ENCODE measurements at places on chromosomes 13 and 19.

DNA sequence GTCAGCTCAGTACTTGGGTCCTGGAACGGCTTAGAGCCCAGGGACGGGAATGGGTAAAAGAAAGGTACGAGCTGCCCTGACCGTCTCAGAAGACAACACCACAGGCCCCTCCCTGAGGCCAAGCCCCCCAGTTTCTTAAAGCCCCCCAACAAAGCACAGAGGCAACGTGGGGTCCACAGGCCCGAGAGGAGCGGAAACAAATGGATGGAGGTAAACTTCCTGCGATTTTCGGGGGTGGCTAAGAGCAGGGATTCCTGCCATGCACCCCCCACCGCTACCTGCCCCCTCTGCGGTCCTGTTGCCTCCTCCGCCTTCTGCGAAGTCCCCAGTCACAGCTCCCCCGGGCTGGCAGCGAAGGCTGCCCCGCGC is 48.2 kb downstream of the PTPRS start:
- DNase-seq, result no peak

DNA sequence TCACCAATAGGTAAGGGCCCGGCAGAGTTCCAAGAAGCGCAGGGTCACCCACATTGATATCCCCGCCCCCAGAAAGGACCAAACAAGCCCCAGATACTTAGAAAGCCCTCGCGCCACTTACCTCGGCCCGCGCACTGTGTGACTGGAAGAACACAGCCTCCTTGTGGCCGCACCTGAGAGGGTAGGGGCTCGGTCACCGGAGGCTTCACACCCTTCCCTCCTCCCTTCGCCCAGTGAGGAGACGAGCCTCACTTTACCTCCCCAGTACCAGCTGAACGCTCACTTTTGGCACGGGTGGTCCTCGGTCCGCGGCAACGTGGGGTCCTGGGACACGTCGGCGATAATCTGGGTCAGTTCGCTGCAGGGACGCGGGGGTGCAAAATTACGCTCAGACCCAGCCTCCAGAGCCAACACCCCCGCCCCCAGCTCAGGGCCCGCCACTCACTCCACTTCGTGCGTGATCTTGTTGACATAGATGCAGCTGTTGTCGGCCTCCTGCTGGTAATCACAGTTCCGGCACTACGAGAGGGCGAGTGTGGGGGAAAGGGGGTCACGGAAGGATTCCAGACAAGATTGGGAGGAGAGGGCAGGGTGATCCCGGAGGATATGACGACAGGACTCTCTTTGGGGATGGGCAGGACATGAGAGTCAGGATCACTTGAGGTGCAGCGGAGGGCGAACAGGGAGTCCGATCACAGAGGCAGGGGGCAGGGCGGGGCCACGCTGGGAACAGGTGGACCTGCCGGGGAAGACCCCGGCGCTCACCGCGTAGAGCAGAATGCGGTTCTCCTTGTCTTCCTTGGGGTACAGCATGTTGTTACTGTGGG is 568 bp downstream of the POLR2I start:
- no peak for DNase-seq

GRCh38 chr13:110627761-110628476 is 12.6 kb downstream of the NAXD start:
- DNase-seq, result no peak

DNA sequence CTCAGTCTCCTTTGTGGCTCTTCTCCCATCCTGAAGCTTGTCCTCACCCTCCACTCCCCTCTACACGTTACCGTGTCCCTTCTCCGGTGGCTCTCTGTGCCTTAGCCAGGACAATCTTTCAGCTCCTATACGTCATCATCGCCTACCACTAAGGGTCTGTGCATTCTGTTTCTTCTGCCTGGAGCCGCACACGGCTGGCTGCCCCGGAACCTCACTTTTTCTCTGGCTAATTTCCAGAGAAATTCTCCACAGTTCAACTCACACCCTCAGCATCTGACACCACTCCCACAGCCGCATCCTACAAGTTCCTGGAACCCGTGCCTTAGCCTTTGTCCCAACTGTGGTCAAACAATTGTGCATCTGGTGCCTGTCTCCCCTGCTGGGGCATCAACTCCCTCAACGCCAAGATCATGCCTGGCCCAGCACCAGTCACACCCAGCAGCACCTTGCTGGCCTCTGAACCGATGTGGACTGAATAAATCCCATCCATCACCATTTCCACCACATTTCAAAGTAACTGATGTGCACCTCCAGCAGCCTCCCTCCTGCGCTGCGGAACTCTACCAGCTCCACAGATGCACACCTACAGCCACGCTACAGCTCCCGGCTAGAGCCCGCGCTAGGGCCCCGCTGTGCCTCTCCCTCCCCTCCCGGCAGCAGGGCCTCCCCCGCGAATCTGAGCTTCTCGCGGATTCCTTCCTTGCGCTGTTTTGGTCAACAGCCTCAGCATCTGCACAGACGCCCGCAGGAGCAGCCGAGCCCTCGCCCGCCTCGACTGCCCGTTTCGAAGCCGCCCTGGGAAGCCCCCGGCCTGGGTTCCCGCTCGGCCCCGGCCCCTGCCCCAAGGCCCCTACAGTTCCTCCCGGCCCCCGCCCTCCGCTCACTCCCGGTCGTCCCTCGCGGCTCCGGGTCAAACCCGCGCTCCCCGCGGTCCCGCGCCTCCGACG is 689 bp downstream of the DCUN1D2 start:
- no peak for DNase-seq

DNA sequence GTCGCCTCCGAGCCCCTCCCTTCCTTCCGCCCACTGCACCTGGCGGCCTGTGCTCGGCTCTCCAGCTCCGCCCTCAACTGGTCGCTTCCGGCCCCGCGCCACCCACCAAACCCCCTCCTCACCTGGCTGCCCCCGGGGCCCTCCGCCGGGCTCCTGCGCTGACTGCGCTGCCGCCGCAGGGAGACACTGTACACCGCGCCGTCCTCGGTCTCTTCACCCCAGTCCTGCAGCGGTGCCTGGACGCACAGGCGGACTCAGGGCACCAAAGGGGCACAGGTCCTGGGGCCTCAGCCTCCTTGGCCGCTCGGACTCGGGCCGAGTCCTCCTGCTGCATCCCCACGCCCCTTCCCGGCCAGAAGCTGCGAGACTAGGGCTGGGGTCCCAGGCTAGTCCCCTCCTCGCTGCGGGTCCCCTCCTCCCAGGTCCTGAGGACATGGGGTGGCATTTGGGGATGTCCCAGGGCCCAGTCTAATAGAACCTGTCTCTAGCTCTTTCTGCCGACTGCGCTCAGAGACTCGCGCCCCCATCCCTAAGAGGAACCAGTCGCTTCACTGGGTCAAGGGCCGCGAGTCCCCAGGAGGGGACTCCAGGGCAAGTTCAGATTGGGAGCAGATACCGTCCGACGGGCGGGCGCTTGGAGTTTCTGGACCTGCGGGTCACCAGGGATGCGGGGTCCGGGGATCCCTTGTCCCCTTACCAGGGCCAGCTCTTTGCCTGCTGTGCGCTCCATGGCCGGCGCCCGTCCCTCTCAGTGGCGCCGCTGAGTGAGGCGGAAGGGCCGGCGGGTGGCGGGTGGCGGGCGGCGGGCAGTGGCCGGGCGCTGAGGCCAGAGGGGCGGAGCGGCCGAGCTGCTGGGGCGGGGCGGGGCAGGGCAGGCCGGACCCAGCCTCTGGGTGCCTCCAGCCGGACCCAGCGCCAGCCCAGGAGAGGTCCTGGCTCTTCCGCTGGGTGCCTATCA is at the start of gene RGL3:
Gene RGL3, minus strand, starts transcription at position 766 of the 958 bp plus-strand sequence. Its CDS starts 36 bp downstream, at position 730.
- no peak for DNase-seq

- peak; percentile 33 for DNase-seq
Observed at GRCh38 chr19:41872775-41873647, 4.1 kb upstream of the CD79A start.

DNA sequence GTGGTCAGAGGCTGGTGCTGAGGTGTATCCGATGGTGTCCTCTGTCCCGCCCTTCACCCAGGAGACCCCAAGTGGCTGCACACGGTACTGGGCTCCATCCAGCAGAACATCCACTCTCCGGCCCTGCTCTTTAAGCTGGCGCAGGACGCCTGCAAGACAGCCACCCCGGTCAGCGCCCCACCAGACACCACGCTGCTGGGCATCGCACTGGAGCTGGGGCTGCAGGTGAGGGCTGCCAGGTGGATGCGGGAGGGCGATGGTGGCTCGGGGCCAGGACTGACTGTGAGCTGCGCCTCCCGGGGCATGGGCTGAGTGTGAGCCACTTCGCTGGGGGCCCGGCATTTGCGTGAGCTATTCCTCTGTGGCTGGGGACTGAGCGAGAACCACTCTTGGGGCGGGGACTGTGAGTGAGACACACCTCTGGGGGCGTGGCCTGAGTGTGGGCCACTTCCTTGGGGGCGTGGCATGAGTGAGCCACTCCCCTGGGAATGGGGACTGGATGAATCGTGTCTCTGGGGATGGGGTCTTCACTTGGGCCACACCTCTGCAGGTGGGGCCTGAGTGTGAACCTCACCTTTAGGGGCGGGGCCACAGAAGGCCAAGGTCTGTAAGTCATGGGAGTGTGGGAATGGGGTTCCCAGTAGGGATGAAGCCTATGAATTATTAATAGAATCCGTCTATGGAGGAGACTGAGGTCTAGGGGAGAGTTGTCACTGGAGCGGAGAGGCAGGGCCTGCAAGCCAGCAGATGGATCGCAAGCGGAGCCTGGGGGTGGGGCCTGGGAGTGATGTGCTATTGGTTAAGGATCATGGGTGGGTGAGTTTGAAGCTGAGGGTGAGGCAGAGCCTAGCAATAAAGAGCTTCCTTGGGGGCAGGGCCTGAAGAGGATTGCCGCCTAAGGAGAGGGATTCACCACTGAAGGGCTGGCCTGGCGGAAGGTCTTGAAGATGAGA is 30.5 kb downstream of the ZSWIM4 start:
- DNase-seq, result no peak

DNA sequence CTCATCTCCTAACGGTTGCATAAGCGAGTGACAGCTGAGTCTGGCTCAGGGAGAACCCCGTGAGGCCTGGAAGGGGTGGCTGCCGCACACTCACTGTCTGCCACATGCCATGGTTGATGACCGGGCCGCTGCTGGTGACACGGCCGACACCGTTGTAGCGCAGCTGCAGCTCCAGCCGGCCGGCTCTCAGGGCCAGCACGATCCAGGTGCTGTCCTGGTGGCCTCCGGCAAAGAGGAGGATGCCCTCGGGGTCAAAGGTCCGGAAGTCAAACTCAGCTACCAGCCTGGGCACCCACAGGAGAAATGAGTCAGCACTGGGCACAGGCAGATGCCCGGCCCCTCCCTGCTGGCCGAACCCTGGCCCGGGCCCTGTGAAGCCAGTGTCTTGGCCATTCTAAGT is 31.7 kb downstream of the GAS6 start:
- no peak for DNase-seq

- DNase-seq, result no peak
Observed at GRCh38 chr19:58535857-58536256, 8.0 kb upstream of the TRIM28 start.

GRCh38 chr13:33571618-33572017 is 246.3 kb upstream of the RFC3 start:
- DNase-seq, result no peak

DNA sequence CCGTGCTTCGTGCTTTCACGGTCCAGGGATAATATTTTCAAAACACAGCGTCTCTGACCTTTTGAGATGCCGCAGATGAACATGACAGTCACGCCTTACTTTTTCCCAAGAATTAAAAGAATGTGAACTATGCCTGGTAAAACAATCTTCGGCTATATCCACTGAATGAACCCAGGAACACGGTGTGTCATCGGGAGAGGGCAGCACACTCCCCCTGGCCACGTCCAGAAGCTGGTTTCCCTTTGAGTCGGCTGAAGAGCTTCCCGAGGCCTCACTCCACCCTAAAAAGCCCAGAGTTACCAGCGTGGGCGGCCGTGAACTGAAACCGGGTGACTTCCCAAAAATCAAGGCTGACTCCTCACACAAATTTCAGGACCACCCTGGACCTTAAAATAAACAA is 22.9 kb upstream of the SHISA2 start:
- no peak for DNase-seq

GRCh38 chr19:47758443-47758804 is 13.1 kb downstream of the NOP53 start:
- DNase-seq, result no peak

DNA sequence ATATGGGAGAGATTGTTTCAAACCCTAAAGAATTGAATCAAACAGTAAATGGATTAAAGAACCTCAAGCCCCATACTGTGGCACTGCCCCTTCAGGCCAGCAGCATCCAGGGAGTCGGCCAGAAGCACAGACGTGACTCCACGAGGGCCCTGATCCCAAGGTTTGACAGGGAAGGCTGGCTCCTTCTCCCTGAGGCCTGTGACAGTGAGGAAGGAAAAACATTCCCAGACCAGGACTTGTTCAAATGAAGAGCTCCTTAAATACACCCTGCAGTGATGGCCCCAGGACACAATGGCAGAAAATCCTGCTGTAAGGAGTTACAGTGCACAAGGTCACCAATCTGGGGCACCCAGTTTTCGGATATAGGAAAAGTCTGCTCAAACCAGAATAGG is 91.0 kb downstream of the COL4A1 start:
- DNase-seq, result no peak

DNA sequence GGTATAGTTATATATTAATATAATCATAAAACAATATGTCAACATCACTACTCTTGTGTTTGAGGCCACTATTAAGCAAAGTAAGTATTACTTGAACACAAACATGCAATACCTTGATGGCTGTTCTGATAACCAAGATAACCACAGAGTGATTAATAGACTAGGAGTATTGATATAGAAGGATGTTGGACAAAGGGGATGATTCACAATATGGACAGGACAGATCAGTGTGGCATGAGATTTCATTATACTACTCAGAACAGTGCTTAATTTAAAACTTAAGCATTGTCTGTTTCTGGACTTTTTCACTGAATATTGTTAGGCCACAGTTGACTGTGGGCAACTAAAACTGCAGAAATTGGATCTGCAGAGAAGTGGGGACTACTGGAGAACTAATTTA is 384.2 kb downstream of the SLITRK1 start:
- DNase-seq, result no peak

DNA sequence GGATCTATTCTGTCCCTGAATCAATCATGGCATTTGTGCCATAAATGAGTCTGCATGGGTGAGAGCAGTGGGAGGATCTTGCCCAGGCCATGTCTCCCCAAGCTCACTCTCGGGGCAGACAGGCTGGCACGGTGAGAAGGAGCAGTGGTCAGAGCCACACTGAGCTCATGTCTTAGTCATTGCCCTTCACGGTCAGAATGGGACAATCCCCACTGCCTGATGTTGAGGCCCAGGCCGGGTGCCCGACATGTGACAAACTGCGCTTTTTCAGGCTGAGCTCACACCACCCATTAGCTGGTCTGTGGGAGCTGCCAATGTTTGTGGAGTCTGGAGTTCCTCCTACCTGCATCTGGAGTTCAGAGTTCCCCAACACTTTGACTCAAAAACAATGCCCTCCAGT is 481.9 kb downstream of the COG6 start:
- no peak for DNase-seq

- no peak for DNase-seq
Observed at GRCh38 chr13:39952249-39953233, 297.1 kb downstream of the COG6 start.

- no peak for DNase-seq
Observed at GRCh38 chr19:51016798-51017683, 2.5 kb downstream of the KLK10 start.

DNA sequence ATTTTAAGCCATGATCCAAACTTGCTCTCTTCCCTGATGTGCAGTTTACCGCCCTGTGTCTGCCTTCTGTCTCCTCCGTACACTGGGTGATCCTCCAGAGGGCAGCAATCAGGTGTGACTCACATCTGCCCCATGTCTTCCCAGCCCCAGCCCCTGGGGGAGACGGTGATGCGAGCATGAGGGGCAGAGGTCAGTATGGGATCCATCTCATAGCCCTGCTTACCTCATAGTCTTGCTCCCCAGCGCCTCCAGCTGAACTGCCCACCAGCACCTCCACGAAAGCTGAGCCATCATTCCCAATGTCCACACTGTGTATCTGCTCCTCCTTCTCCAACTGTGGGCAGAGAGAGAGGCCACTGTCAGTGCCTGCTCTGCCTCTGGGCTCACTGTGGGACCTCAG is 14.6 kb downstream of the XRCC1 start:
- DNase-seq, result no peak

GRCh38 chr19:12800466-12800770 is 1.2 kb downstream of the PRDX2 start:
- no peak for DNase-seq
